ENCODE measurements at places on chromosomes 2 and 18.

DNA sequence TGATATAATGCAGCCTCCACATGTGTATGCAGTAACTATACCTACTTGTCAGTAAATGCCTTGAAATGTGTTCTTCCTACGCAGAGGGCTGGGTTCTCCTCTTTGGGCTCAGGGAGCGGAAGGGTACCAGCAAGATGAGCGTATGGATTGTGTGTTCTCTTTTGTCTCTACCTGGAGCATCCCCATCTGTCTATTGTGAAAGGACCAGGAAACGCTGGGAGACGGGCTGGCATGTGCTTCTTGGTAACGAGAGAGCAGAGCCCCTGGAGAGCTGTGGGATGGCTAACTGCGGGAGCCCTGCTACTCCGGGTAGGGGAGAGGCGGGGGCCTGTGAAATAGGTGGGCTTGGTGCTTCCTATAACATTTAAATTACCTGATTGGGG lies 80.9 kb downstream of the BCL2 start:
- DNase-seq, result peak; percentile 40

- no peak for DNase-seq
These were observed 217.0 kb downstream of the ANAPC1 start for GRCh38 chr2:111667001-111667400.

- DNase-seq, result peak; percentile 97
These were observed at the start of gene ESCO1 for GRCh38 chr18:21600526-21601410. ESCO1 (minus strand) TSS chr18:21600704; CDS start chr18:21574843, 25,861 bp downstream.

GRCh38 chr2:163369111-163369510 lies 366.7 kb downstream of the FIGN start:
- no peak for DNase-seq

DNA sequence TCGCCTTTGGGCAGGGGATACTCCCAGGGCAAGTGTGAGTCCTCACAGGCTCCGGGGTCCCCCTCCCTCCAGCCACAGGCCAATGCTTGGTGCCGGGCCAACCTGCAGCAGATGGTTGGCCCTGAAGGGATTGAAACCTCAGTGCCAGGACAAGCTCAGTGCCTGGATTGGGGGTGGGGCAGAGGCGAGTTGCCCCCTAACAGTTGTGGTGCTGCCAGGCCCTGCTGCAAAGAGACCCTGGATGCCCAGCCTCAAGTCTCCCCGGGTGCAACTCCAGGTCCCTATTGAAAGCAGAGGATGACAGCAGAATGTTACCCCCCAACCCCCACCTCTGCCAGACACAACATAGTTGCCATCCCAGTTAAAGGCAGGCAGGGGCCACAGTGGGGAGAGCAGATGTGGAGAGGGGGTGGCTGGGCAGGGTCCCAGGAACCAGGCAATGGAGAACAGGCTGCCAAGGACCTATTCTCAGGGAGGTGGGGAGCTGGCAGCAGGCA lies 9.5 kb upstream of the RNF103 start:
- DNase-seq, result no peak

GRCh38 chr2:138718405-138718804 lies 61.8 kb downstream of the NXPH2 start:
- DNase-seq, result no peak

GRCh38 chr2:196384729-196385128 lies 213.4 kb upstream of the STK17B start:
- no peak for DNase-seq

- no peak for DNase-seq
These were observed 23.0 kb downstream of the EPHA4 start for GRCh38 chr2:221549143-221549542.

DNA sequence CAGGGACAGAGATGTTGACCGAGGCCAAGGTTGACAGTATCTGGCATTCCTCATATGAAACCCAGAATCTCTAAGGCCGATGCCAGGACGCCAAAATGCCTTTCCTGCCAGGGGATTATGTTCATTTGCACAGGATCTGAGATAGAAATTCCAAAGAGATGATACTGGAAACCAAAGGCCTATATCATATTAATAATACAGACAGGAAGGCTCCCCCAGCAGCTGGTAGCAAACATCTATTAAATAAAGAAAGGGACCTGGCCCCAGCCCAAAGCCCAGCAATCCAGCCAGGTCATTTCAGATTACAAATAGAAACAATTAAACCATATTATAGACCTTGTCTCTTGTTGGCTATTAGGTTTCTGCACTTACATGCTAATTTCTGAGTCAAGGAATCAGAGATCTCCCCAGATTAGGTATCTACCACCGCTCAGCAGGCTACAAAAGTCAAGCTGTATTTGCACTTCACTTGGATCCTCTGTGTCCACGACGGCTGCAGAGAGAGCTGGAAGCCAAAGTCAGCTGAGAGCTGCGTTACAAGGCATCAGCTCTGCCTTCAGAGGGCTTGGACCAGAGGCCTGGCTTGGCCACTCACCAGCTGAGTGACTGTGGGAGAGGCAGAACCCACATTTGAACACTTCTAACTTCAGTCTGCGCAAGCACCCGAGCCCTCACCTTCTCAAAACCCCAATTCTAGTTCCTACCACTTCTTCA lies 269.3 kb upstream of the SIX2 start:
- no peak for DNase-seq

- no peak for DNase-seq
These were observed 440.4 kb upstream of the MEX3C start for GRCh38 chr18:51637881-51638280.

GRCh38 chr2:11588228-11589110 lies 54.6 kb downstream of the GREB1 start:
- peak; percentile 47 for DNase-seq

GRCh38 chr2:3110994-3111666 lies 266.5 kb downstream of the EIPR1 start:
- DNase-seq, result no peak

GRCh38 chr2:27162151-27163121 lies 13.6 kb downstream of the TCF23 start:
- DNase-seq, result no peak

- no peak for DNase-seq
These were observed 56.4 kb downstream of the MERTK start for GRCh38 chr2:111954602-111955332.

GRCh38 chr2:68027959-68028358 lies 34.8 kb downstream of the C1D start:
- no peak for DNase-seq

- DNase-seq, result peak; percentile 41
These were observed 264.2 kb downstream of the GBX2 start for GRCh38 chr2:235903782-235904584.

DNA sequence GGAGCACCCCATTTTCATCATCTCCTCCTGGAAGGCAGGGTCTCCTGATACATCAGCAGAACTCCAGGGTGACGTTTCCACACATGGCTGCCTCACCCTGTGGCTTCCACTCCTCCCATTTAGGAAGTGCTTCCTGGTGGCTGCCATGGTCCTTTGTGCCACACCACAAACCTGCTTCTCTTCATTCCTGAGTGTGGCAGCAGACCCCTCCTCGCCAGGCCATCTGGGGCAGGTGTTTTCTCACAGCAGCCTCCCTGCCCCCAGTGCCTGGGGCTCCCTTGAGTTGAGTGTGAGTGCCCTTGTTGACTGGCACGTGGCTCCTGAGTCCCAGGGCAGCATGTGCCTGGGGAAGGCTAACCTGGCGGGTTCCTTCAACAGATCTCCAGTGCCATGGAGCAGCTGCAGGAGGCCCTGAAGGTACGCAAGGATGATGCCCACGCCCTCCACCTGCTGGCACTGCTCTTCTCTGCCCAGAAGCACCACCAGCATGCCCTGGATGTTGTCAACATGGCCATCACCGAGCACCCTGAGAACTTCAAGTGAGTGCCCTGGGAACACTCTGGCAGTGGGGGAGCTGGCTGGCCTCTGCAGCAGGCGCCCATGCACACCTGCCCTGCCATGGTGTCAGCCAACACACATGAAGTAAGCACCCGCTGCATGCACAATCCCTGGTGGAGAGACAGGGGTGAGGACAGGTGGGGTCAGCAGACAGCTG lies 113.4 kb upstream of the MCFD2 start:
- DNase-seq, result no peak

- no peak for DNase-seq
These were observed 420.3 kb downstream of the PTPRM start for GRCh38 chr18:7987284-7987976.

DNA sequence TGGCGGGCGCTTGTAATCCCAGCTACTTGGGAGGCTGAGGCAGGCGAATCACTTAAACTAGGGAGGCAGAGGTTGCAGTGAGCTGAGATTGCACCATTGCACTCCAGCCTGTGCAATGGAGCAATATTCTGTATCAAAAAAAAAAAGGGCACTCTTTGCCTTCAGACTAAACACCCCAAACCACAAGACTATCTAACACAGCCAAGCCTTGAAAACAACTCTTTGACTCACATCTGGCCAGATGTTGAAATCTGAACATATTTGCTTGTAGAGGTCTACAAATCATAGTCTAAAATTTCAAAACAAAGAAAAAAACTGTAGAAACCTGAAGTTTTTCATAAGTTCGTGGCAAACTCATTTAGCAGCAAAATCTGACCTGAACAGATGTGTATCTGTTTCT lies 94.9 kb downstream of the FAM161A start:
- no peak for DNase-seq

DNA sequence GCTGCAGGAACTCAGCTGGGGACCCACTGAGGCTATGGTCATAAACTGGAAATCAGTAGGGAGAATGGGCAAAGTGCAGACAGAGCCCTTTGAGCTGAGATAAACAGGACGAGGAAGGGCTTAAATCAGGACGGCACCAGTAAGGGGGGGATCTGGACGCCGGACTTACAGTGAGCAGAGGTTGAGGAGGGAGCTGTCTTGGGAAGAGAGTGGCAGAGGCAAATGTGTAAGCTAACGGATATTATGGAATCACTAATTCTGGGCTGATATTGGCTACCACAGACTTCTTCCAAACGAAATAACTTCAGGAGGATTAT lies 539 bp downstream of the CYP27A1 start:
- no peak for DNase-seq

GRCh38 chr18:52287151-52287550 lies 52.8 kb upstream of the DCC start:
- no peak for DNase-seq

Measured in H9 (cell line).